ENCODE measurements at places on chromosomes 5 and 9.

DNA sequence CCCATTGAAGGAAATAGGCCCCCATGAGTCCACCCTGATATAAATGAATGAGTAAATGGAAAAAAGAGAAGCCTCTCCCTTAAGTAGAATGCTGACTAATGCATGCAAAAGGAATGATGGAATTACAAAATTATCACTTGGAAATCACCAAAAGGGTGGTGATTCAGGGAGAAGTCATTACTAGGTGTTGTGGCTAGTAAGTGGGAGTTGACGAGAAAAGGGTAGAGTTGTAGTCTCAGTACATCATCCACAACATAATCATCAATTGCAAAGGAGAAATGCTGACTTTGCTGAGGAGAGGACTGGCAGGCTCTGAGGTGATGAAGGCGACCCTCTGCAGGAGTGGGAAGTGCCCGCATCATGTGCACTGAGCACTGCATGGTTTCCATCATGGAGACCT is 201.5 kb upstream of the S1PR3 start:
- no peak for DNase-seq

- DNase-seq, result no peak
These were observed 29.3 kb downstream of the RNF44 start for GRCh38 chr5:176507911-176508310.

DNA sequence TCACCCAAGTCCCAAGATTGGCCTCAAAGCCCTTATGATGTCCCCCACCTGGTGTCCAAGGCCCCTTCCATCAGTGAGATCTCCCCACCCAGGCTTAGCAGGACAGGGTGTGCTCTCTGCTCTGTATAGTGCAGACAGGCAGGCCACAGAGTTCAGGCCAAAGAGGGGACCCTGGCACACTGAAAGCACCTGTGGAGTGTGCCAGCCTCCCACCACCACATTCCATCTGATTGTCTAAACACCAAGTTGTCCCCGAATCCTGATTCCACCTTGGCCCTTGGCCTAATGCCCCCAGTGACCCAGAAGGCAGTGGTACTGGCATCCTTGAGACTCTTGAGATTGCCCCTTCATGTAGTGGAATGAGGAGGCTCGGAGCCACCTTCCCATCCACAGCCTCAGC is 5.4 kb downstream of the SPINK4 start:
- DNase-seq, result no peak

DNA sequence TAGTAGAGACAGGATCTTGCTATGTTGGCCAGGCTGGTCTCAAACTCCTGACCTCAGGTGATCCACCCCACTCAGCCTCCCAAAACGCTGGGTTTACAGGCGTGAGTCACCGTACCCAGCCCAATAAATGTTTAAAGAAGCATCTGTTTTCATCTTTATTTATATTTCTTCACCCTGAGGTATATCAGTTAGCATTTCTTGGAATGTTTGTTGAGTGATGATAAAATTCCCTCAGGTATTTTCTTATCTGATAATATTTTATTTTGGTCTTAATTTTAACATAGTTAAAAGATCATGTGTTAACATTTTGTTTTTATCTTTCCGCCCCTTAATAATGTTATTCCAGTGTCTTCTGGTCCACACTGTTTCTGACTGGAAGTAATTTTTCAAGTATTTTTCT is 839.6 kb upstream of the CDH10 start:
- DNase-seq, result no peak

DNA sequence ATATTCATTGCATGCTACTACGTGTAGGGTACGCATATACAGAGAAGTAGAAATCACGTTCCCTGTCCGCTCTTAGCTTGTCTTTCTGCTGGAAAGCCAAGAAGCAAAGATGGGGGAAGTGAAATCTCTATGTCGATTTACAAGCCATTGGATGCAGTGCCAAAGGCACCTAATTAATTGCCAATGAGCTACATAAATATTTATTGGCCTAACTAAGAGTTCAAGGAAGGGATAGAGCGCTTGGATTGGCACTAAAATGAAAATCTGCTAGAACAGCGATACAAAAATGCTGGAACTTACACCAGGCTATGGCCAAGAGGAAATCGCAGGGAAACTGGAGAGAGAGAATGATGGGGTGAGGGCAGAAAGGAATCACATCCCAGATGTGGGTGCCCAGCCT is 10.8 kb downstream of the SMIM23 start:
- no peak for DNase-seq

DNA sequence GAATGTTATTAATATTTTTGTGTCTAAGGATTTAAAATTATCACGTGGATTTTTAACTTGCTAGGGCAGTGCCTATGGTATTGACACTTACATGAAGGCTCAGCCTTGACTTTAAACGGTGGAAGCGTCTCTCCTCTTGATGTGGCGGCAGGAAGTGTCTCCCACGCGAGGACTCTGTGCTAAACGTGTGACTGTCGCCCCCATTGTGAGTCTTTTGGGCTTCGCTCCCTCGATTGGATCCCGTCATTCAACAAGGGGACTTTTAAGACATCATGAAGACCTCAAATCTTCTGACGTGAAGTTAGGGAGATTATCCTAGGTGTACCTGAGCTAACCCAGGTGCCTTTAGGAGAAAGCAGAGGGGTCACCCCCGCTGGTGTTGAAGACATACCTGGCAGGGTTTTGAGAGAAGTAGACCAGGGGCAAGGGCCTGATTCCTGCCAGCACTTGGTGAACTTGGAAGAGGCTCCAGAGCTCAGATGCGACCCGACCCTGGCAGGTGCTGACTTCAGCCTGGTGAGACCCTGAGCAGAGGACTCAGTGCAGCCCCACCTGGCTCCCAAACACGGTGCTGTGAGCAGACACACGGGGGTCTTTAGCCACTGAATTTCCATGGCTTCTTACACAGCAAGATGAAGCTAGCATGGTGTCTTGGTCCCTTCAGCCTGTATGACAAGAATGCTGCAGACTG is 55.7 kb upstream of the IRX4 start:
- DNase-seq, result no peak

DNA sequence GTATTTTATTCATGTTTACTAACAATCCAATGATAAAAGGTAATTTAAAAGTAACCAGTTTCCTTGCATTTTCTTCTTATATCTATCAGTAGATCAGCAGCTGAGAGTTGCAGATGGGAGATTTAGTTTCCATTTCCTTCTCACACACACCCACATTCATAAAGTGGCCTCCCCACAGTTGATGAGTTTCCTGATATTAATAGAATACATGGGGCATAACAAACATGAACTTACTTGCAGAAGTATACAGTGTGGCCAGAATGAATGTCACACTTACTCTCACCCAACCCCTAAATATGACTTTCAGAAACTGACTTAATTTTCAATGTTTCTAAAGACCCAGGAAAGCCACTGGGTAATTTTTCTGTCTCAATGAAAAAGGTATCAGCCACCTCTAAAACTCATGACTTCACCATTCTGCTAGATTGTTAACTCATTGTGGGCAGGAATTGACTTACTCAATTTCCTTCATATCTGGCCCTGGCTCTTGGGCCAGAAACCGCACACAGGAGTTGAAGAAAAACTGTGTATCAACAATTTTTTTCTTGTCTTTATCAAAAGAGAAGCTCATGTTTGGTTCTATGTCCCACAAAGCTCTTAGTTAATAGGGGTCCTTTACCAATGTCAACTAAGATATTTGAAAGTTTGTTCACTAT is 63.5 kb upstream of the OSMR start:
- DNase-seq, result no peak

DNA sequence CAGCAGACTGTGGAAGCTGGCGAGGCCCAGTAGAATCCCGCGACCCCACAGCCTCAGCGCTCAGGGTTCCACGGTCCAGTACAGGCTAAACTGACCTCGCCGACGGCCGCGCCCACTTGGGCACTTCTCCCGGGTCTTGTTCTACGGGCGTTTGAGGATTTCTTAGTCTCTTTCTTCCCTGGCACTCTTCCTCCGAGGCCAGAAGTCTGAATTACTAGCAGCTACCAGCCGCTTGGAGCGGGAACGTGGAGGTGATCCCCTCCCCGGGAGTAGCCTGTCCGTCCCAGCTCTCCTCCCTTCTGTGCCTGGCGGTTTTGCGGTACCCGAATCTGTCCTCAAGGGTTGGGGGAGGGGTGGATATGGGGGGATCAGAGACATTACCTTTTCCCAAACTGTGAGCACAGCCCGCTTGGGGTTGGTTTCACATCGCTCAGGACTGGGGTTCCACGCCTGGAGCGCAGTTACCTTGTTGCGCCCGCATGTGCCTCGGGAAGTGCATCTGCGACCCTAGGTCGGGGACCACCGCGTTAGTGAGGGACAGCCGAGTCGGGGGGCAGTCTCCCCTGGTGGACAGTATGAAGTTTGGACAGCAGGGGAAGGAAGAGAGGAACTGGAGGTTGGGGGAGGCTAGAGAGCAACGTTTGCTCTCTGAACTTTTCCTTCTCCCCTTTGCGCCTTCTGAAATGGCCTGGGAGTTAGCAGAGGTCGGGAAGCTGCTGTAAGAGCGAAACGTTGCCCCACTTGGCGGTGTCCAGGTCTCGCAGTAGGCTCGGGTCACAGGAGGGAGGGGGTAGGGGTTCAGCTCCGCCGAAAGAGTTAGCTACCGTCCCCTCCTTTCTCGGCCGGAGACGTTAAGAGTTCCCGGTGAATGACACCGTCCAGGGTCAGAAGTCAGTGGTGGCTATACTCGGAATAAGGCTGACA is 190.8 kb downstream of the MEF2C start:
- no peak for DNase-seq

DNA sequence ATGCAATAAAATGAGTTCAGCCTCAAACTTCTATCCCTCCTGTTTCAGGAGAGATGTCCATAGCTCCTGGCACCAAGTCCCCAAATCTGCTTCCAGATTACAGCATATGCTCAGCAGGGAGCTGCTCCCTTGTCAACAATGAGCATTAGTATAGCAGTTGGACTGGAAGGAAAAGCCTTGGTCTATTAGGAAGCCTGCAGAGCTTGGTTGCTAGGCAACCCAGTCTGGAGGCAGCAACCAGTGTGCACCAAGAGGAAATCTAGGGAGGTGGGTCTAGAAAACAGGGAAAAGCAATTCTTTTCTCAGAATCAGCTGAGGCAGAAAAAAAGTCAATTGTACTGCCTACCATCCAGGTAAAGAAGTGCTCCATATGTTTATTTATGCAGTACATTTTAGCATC is 229.5 kb upstream of the NMUR2 start:
- no peak for DNase-seq

DNA sequence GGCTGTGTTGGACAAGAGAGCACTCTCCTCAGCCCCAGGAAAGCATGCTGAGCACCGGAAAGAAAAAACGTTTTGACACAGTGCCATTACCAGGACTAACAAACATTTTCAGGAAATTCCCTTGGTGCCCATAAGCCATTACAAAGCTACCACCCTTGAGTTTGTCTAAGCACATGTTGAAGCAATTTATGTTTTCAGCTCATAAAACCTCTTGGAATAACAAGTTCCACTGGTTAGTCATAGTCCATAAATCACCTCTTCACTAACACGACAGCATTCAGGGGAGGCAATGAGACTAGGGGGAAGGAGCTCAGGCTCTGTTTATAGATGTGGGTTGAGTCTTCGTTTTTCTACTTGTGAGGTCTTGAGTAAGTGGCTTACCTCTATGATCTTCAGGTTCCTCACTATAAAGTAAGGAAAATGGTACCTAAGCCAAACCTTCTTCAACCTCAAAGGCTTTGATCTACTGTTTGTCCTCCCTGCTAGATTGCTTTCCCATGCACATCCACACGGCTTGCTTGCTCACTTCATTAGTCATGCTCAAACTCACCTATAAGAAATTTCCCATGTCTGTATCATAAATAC is 65.4 kb downstream of the DRD1 start:
- DNase-seq, result no peak

- no peak for DNase-seq
These were observed 254.0 kb upstream of the IRX1 start for GRCh38 chr5:3341446-3342240.

- DNase-seq, result no peak
These were observed 497.7 kb upstream of the WWC1 start for GRCh38 chr5:167793700-167794099.

DNA sequence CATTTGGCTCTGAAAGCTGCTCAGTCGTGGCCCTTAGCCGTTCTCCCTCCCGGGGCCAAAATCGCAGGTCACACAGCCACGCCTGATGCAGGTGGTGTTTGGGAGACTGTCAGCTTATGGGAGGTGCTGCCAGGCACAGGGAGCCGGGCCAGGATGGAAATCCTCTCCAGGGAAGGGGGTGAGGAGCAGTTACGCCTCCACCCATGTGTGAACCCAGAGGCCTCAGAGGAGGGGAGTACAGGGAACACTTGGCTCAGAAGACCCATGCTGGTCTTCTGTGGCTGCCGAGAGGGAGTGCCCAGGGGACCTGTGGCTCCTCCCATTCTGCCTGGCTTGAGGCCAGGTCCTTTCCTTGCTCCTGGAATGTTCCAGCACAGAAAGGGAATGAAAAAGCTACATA is 3.6 kb upstream of the OLFM1 start:
- no peak for DNase-seq

- DNase-seq, result no peak
These were observed 40.0 kb downstream of the EHMT1 start for GRCh38 chr9:137658781-137659180.

- no peak for DNase-seq
These were observed 3.6 kb downstream of the NR3C1 start for GRCh38 chr5:143399616-143400540.

DNA sequence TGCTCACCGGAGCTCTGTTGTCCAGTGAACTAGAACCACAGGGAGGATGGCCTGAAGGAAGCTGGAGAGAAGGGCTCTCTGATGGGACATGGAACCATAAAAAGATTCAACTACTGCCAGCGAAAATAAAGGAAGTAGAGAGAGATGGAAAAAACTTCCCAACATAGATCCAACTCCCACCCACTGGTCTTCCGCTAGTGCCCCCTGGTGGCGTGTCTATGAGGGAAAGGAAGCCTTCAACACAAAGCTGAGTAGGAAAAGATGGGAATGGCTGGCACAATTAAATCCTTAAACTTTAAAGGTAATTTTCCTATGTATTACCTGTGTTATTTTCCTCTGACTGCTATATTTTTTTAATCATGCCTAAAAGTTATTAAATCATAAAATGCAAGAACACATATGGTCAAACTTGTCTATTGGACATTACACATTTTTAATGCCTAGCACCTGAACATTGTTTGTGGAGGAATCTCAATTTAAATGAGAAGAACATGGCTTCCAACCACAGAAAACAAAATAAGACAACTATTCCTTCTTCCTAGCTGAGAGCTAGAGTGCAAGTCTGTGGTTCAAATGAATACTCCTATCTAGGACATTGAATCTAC is 51.5 kb downstream of the CEP120 start:
- peak; percentile 6 for DNase-seq

DNA sequence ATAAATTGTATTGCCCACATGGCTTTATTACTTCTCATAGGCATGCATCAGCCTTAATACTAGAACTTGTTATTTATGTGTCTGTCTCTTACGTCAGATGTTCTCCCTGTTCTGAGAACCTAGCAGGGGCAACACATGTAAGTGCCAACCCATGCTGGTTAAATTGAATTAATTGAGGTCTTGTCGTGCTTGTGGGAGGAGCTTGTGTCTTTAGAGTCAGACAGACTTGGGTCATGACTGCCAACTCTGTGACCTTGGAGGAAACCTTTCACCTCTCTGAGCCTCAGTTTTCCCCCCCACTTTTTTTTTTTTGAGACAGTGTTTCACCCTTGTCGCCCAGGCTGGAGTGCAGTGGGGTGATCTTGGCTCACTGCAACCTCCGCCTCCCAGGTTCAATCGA is 2.2 kb upstream of the MEGF9 start:
- no peak for DNase-seq

GRCh38 chr9:35942286-35942685 is 15.7 kb downstream of the OR2S2 start:
- DNase-seq, result no peak

GRCh38 chr5:26737348-26738265 is 300.8 kb downstream of the CDH9 start:
- no peak for DNase-seq

Data from stimulated activated effector memory CD8-positive, alpha-beta T cell treated with anti-CD3 and anti-CD28 coated beads, Interleukin-12 subunit alpha, Interleukin-12 subunit beta, amount 100 ng/mL, for 72 hours (primary cell).